ENCODE measurements at places on chromosomes 5 and 9.
A peak's percentile ranks its signal among the peaks of the same experiment; 100 is the strongest.

GRCh38 chr9:71774920-71775319 lies 6.6 kb upstream of the CEMIP2 start:
- no peak for DNase-seq

DNA sequence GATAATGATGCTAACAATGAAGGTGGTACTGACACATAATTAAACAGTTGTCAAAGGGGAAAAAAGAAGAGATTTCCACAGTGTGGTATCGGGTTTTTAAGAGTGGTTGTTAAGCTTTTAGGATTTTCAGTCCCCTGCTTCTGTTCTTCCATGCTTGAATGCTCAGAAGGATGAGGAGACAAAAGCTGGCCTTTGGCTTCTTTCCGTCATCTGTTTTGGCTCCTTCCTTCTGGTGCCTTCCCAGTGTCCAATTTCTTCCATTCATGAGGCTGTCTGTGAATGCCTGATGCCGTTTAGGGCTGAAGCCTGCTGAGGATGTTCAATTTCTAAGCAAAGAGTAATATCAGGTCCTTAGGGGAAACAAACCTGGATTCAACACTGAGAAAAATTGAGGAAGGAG lies 179.6 kb upstream of the GLRA1 start:
- DNase-seq, result no peak

DNA sequence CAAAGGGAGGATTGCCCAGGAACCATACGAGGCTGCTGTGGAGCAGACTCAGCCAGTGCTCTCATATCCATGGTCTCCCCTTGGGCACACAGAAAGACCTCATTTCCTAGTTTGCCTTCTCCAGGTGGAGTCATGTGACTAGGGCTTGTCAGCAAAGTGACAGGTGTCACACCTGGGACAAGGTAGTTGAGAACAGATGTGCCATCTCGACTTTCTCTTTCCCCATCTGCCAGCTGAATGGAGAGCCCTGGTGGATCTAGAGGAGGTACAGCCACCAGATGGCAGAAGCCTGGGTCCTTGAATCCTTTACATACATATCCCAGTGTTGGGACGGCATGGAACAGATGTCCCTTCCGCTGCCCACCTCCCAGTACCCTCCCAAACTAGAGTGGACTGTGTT lies 42.9 kb upstream of the ALDOB start:
- no peak for DNase-seq

DNA sequence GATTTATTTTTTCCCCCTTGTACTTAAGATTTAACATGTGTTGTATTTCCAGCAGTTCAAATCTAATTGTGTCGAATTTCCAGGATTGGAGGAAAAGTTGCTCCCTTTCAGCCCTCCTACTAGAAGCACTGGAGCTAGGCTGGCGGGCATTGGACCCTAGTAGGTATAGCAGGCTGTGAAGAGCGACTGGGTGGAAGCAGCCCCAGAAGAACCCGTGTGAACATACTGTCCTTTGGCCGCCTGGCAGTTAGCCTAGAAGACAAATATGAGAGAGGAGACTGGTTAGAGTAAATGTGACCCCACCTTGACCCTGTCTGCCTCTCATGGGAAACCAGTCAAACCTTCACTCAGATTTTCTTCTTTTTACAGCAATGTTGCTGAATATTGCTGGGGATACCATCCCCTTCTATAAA lies 13.9 kb downstream of the ALDOB start:
- no peak for DNase-seq

- peak; percentile 45 for DNase-seq
These were observed 15.6 kb upstream of the BICD2 start for GRCh38 chr9:92780206-92780605.

DNA sequence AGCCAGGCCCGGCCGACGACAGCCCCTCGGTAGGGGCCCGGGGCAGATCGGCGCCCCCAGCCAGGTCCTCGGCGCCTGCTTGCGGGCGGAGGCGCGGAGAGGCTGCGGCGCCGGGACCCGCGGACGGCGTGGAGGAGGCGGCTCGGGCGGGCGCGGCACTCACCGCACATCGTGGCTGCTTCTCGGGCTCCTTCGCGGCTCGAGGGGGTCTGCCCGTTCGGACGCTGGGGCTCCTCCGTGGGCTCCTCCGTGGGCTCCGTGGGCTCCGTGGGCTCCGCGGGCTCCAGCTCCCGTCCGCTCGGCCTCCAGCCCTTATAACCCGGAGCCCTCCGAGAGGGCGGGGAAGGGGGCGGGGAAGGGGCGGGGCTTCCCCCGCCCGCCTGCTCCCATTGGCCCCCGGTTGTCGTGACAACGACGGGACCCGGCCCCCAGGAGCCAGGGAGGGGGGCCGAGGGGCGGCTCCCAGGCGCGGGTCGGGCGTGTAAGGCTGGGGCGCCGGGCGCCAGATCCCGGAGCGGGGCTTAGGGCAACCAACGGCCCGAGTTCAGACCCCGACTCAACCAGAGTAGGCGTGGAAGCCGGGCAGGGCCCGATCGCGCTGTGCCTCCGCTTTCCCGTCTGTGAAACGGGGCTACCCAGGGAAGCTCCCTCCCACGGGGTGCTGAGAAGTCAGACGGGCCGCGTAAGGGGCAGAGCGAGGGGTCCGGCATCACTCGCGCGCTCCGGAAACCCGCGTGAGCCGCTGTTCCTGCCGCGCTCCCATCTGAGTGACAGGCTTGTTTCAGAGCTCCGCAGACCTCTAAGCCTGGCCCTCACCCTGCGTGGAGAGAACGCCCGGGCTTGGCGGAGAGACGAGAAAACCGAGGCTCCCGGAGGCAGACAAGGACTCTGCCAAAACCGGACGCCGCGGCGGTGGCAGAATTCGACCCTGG lies at the start of gene GFPT2:
GFPT2 (minus strand) TSS at position 289 of the 932 bp plus-strand sequence; CDS start at position 170, 119 bp downstream.
- DNase-seq, result no peak

DNA sequence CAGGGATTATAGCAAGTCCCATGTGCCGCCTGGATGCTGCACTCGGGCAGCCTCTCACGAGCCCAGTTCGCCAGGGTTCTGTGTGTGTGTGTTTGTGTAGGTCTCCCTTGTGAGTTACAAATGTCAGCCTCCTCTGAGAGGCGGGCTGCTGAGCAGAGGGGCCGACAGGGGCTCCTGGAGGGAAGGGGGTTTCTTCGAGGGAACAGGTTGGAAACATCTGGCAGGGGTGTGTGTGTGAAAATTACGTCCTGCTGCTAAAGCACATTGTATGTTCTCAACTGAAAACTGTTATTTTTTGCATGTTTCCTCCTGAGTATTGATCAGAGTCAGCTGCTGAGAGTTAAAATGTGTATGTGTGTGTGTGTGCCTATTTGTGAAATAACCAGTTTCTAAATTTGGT lies 9.7 kb downstream of the GALNT10 start:
- DNase-seq, result no peak

- peak; percentile 88 for DNase-seq
These were observed 166.2 kb upstream of the KLF9 start for GRCh38 chr9:70580606-70581195.

DNA sequence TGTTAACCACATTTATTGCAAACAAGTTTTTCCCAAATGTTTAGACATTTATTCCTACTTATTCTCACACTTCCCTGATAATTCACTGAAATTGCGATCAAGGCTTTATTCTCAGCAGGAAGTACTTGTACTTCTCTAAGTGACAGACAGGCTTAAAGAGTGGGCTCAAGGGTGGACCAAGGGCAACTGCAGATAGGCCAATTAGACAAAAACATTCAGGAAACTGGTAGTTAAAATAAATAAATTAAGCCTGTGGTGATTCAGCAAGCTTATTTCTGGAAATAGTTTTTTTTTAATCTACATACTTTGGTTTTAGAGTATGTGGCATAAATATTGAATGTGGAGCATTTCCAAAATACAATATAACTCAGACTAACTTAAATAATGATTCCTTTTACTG lies 136.1 kb downstream of the UGCG start:
- no peak for DNase-seq

GRCh38 chr5:100646011-100646410 lies 110.8 kb downstream of the FAM174A start:
- DNase-seq, result no peak

GRCh38 chr9:34463098-34463900 lies 4.7 kb downstream of the DNAI1 start:
- DNase-seq, result no peak

GRCh38 chr5:176355400-176356178 lies 6.0 kb downstream of the KIAA1191 start:
- no peak for DNase-seq

DNA sequence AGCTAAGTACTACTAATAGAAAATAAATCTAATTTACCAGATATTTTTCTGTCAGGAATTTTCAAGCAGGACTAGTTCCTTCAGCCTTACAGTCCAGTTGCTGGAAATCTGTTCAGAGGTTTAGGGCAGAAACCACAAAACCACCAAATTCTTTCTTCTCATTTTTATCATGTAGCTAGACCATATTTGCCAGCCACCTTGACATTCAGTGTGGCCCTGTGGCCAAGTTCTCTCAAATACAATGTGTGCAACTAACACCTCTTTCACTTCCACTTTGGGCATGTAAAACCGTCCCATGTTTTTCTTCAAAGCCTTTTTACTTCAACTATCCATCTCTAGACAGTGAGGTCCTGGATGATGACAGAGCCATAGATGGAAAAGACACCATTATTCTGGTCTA lies 1133.2 kb upstream of the CDH18 start:
- no peak for DNase-seq

DNA sequence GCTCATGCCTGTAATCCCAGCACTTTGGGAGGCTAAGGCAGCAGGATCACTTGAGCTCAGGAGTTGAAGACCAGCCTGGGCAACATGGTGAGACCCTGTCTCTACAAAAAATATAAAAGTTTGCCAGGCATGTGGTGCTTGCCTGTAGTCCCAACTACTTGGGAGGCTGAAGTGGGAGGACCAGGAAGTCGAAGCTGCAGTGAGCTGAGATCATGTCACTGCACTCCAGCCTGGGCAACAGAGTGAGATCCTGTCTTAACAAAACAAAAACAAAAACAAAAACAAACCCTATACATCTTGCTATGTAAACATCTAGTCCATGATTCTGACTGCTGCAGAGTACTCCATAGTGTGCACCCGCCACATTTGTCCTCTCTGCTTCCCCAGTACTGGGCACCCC lies 19.8 kb upstream of the PPP2CA start:
- no peak for DNase-seq

DNA sequence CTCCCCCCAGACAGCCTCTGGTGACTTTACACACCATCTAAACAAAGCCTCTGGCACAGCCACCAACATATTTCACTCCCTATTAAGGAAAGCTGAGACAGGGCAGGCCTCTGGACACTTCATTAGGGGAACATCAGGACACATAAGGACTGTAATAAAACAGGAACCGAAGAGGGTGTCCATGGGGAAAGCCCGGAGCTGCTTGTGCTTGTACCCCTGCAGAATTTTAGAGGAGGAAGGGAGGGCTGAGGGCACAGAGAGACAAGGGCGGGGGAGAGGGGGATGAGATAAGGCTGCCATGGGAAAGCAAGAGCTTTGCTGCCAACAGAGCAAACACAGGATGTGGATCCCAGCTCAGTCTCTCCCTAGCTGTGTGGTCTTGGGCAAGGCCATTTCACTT lies 138.4 kb downstream of the ASTN2 start:
- no peak for DNase-seq

- DNase-seq, result no peak
These were observed 33.9 kb downstream of the TAS2R1 start for GRCh38 chr5:9596171-9596780.

- no peak for DNase-seq
These were observed 23.0 kb downstream of the MARCHF6 start for GRCh38 chr5:10376544-10376943.

DNA sequence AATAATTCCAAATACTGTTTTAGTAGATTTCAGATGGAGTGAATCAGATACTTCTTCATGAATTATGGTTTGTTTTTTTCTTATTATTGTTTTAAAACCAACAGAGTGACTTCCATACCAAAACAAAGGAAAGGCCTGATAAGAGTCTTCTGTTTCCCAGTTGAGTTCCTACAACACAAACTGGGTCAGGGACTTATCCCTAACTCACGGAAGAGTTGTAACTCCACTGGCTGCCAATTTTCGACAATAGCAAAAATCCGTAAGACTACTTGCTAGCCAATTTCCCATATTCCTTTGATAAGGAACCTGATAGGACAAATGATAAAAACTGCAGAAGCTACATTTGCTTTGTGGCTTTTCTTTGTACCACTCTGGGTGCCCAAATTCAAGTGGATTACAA lies 219.2 kb downstream of the AP3B1 start:
- DNase-seq, result no peak

DNA sequence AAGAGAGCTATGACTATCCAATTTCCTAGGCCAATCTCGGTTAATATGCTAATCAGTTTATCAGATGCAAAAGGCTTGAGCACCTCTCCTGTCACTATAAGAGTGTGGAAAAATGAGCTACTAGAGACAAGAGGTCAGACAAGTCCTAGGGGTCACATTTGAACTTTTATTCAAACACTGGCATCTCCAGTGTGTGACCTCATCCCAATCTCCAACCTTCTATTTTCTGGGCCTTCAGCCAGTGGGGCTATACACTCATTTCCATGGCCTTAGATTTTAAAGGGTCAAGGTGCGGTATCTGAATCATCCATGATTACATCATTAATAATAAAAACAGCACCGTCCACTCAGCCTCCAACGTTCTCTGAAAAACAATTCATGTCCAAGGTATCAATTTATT lies 139.6 kb upstream of the LRRTM2 start:
- DNase-seq, result no peak

DNA sequence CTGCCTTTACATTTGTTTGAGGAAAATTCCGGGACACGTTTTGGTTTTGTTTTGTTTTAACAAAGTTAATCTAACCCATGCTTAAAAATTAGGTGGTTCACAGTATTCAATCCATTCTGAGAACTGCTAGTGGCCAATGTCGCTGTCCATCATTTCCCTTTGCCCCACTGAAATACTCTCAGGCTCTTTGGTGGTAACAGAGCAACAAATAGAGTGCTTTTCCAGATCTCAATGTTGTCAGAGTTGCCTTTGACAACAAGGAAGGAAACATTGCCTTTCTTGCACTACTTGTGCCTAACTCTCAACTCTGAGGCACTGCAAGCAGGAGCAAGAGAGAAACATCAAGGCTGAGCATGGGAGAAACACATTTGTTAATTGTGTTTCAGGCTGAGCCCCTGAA lies 154.0 kb downstream of the MCTP1 start:
- no peak for DNase-seq

- DNase-seq, result no peak
These were observed 28.4 kb downstream of the B4GALT1 start for GRCh38 chr9:33138768-33139167.

DNA sequence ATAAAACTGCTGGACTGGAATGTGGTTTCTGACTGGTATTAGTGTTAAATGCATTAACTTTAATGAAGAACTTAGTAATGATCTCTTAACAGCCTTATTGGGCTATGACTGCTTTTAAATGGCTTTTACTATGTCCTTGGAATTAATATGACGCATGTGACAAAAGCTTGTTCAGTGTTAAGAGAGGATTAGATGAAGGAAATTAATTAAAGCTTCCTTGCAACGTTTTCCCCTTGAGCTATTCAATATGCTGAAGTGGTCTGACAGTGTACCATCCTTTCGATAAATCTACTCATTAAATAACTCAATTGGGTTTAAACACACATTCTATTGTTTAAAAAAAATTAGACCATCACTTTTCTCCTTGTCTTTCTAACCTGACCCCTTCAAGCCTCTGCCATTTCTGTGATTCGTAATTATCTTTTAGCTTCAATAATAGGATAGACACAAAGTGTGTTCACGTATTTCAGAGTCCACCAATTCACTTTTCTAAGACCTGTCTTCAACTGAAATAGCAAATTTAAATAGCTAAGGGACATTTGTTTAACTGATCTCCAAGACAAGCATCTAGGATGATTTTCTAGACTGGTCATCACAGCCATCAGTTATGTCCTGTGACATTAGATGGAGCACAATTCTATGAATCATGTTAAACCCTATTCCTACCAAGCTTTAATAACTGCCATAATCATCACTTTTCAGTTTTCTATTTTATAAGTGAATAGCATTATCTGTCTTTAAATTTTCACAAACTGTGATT lies 1258.0 kb upstream of the CDH9 start:
- DNase-seq, result no peak

- no peak for DNase-seq
These were observed 2.6 kb upstream of the DAPK1 start for GRCh38 chr9:87494970-87495471.

Data from AML-193 (cell line).